ENCODE measurements at places on chromosomes 3 and 15. TPM values are rescaled to one million over a fixed set of nuclear protein-coding genes. Genes with fewer than 3 reads are reported as not detected.

- H3K27ac ChIP-seq: no peak overlapping the region
- DNase-seq: no peak
- H3K27me3 ChIP-seq: no peaks in the 10 kb centered on the region
- H3K36me3 ChIP-seq: peaks cover 94% of the 10 kb centered on the region
- H3K4me3 ChIP-seq: no peak overlapping the region
Measured at GRCh38 chr3:184305577-184305976, 6.5 kb downstream of the PSMD2 start.

- no peaks in the 10 kb centered on the region for H3K36me3 ChIP-seq
- no peak for DNase-seq
- no peak overlapping the region for H3K4me3 ChIP-seq
Measured at GRCh38 chr15:95712785-95713184, 617.7 kb upstream of the NR2F2 start.

ILDR1 gene
- total RNA-seq: not detected

- H3K36me3 ChIP-seq: no peaks in the 10 kb centered on the region
- H3K27ac ChIP-seq: no peak overlapping the region
- no peak for DNase-seq
- H3K27me3 ChIP-seq: no peaks in the 10 kb centered on the region
- peaks cover 40% of the 10 kb centered on the region for H3K4me1 ChIP-seq
Measured at GRCh38 chr3:150422907-150423306, 14.8 kb downstream of the TSC22D2 start.

MYO5C gene
- total RNA-seq: 1.2 TPM

DNA sequence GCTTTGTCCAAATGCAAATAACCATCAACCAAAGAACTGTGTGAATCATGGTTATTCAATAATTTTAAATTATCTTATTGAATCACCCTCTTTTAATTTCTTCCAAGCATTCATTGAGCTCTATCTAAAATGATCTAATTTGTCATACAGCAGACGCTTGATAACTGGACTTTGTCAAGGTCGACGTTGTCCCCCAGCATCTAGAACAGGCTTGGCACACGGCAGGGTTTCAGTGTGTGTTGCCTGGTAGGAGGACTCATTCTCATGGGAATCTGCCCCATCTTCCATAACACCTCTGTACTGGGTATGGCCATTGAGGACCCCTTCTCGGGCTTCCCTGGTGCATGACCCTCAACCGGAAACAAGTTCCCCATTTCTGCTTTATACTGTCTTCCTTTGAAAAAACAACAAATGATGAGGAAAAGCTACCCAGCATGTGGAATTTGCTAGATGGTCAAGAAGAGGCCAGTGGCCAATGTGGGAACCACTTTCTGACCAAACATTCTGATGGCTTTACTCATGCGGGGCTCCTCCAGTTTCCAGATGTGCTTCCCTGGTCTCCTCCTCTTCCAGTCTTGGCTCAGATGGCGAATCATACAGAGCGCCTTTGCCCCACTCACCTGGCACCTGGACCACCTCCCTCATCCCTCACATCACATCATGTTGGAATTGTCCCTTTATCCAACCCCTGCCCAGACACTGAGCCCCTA lies 41.7 kb upstream of the SEC22A start:
- no peak overlapping the region for H3K27ac ChIP-seq
- no peak for DNase-seq

SMCO1 gene
- total RNA-seq: 10.3 TPM

DNA sequence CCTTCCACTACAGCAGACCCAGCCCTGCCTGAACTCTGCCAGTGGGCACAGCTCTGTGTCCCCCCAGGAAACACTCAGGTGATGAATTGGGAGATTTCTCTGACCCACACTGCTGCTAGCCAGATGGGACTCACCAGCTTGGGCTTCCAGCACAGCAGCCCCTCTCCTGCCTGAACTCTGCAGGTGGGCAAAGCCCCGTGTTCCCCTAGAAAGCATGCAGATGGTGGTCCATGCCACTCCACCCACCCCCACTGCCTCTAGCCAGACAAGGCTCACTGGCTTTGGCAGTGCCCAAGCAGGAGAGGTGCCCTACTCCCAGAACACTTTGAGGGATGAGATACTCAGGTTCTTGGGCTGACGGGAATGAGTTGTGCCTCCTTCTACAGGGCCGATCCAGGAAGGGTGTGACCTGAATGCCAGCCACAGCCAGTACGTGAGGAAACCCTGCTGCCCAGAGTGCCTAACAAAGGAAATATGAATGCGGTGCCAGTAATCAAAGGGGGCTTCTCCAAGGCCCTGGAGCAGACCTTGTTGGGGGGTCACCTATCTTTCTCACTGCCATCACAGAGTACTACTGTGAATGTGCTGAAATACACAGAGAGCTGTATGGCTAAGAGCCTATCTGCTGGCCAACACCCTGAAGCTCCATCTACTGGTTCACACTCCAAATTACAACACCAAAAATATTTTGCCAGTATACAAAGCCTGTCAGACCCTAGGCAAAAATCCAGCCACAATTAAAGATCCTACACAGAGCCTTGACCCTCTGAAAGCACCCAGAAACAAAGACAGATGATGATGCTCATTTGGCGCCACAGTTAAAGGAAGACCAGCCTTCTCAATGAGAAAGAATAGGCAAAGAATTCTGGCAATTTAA lies 61.9 kb downstream of the BTLA start:
- no peaks in the 10 kb centered on the region for H3K36me3 ChIP-seq
- no peaks in the 10 kb centered on the region for H3K4me1 ChIP-seq
- H3K27me3 ChIP-seq: no peaks in the 10 kb centered on the region
- H3K4me3 ChIP-seq: no peak overlapping the region
- no peak overlapping the region for H3K27ac ChIP-seq
- no peak for DNase-seq

DNA sequence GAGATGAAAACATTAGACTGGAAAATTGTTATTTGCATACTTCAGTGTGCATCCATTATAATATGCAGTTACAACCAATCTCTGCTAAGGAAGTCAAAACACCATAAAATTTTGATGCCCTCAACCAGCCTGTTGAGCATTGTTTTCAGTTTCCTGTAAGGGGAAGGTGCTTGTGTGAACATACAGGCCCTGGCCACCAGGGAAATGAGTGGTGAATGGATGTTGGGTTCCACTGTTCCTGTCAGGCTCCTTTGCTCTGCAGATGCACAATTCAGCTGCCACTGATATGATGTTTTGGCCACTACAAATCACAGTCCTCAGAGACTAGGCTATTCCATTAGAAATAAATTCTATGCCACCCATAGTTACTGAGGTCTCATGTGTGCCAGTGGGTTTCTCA lies 184.6 kb downstream of the SYNPR start:
- no peak overlapping the region for H3K27ac ChIP-seq
- H3K36me3 ChIP-seq: no peaks in the 10 kb centered on the region
- no peaks in the 10 kb centered on the region for H3K27me3 ChIP-seq
- no peak overlapping the region for H3K4me3 ChIP-seq
- no peak for DNase-seq

Data from psoas muscle (tissue), 8 donors.